Heart right ventricle (tissue), 16 donors: ENCODE measurements at places on chromosomes 1 and 21. TPM values are rescaled to one million over a fixed set of nuclear protein-coding genes. Genes with fewer than 3 reads are reported as not detected.

Gene C1orf105
- total RNA-seq: 40.1 TPM

Gene APCS
- not detected for total RNA-seq

Gene RYR2
- 1,252 TPM for total RNA-seq

Gene S100A7A
- total RNA-seq: not detected

Gene SMCP
- not detected for total RNA-seq

Gene BRDT
- total RNA-seq: not detected

GRCh38 chr1:207659545-207660153 is 14.7 kb downstream of the CR1L start:
- H3K4me1 ChIP-seq: no peaks in the 10 kb centered on the region
- peaks cover 15% of the 10 kb centered on the region for H3K27me3 ChIP-seq
- H3K4me3 ChIP-seq: no peak overlapping the region
- DNase-seq: no peak

- no peaks in the 10 kb centered on the region for H3K4me1 ChIP-seq
- peaks cover 3% of the 10 kb centered on the region for H3K27me3 ChIP-seq
- H3K4me3 ChIP-seq: no peak overlapping the region
- no peak overlapping the region for H3K27ac ChIP-seq
These were observed 58.0 kb upstream of the FAM3B start for GRCh38 chr21:41258617-41259016.

- DNase-seq: no peak
- no peak overlapping the region for H3K4me3 ChIP-seq
- H3K27me3 ChIP-seq: no peaks in the 10 kb centered on the region
- H3K36me3 ChIP-seq: no peaks in the 10 kb centered on the region
- no peak overlapping the region for H3K27ac ChIP-seq
These were observed 32.7 kb upstream of the VANGL1 start for GRCh38 chr1:115609021-115609420.
